ENCODE measurements at places on chromosomes 11 and 22.

- DNase-seq = no peak
Measured at GRCh38 chr11:1127664-1128162, 30.0 kb upstream of the MUC5AC start.

DNA sequence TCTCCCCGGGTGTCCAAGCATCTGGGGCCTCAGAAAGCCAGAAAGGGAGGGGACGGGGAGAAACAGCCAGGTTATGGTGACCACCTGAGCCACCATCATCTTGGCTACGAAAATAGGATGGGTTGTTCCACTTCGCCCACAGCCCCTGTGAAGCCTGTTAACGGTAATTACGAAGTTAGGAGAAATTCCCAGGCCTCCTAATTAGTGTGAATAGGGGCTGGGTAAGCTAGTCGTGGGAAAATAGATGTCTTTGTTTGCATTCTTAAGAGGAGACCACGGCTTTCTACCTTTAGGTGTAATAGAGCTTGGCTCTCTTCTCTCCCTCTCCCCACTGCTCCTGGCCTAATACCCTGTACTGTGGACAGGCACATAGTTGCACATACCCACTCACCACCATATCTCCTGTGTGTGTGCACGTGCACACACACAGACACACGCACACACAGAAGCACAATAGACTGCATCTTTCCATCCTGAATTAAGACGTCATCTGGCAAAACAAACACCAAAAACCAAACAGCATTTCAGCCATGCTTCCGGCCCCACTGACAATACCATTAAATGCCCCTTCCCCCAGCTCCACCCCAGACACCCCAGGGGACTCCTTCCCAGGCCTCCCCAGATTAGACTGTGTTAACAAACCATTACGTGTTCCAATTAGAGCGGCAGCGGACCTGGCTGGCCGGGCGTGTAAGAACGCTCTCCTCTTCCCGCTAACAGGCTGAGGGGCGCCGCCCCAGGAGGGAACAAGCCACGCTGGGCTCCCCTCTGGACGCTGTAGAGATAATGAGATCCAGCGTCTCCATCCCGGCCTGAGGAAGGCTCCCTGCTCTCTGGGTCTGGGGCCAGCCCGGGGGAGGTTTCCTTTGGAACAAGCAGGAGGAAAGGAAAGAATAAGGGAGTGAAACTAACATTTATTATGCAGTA, 72.8 kb downstream of the TP53I11 start:
- no peak for DNase-seq

- DNase-seq = no peak
Measured at GRCh38 chr11:45262900-45263299, 23.2 kb downstream of the SYT13 start.

GRCh38 chr22:40898850-40899357, 37.0 kb upstream of the DNAJB7 start:
- DNase-seq = peak; percentile 32

- no peak for DNase-seq
Measured at GRCh38 chr11:4093519-4094347, 866 bp upstream of the RRM1 start.

DNA sequence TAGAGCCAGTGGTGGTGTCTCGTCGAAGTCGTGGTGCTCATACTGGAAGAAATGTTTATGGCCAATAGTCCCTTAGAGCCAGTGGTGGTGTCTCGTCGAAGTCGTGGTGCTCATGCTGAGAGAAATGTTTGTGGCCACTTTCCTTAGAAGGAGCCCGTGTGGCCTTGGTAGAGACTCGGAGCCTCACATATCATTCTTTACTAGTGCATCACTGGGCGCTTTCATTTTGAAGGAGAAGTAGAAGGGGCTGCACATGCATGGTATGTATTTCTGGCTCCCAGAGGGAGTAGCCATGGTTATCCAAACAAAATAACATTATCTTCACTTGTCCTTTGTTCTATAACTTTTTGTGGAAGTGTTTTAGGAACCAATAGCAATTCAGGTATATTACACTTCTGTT, 69.5 kb downstream of the JAM3 start:
- DNase-seq = no peak

- peak; percentile 60 for DNase-seq
Measured at GRCh38 chr11:87942786-87943185, 232.5 kb downstream of the RAB38 start.

GRCh38 chr22:46600273-46600796, 19.9 kb upstream of the GRAMD4 start:
- no peak for DNase-seq

DNA sequence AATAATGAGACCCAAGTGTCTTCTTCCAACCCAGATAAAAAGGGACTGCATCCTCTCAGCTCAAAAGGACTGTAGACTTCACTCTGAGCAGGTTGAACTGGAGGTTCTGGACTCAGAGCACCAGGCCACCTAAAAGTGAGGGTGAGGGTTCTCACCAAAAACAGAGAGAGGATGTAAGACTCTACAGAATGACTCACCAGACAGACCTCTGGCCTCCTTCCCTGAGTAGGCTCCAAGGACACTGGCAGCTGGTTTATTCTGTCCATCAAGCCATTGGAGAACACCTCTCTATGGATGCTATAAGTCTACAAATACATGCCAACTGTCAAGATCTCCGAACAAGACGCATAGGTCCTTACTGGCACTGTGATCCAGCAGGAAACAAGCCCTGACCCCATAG, 27.2 kb downstream of the FEZ1 start:
- no peak for DNase-seq

GRCh38 chr11:122593473-122594420, 61.8 kb upstream of the UBASH3B start:
- DNase-seq = no peak

- no peak for DNase-seq
Measured at GRCh38 chr11:4134806-4135205, 40.2 kb downstream of the RRM1 start.

DNA sequence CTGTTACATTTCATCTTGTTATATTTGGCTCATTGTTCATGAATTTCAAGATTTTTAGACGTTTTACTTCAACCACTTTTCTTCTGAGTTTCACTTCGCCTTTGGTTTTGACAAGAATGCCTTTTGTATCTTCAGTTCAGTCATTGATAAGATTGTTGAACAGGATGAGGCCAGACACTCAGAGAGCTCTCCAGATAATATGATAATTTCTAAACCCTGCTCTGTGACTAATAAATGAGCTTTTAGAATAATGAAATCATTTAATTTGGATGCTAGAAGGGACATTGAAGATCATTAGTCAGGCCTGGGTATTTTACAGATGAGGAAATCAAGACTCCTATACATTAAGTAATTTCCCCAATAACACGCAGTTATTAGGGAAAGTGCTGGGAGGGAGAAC, 37.2 kb upstream of the GRAMD1B start:
- no peak for DNase-seq

DNA sequence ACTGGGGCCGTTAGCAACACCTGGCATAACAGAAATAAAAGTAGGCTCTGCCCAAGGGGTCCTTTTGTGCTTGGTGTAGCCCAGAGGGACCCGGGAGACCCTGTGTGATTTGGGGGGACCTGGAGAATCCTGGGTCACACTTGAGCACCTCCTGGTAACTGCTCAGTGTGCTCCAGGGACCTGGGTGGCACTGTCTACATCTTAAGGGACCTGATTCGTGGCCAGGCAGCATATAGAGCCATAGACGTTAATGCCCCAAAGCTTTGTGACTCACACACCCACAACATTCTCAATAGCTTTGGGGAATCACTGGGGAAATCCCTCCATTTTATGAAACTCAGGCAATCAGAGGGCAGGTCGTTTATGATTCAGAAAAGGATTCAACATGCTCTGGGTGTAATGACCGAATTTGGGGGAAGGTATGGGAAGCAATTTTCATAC, 3.6 kb upstream of the IGF2 start:
- DNase-seq = no peak

DNA sequence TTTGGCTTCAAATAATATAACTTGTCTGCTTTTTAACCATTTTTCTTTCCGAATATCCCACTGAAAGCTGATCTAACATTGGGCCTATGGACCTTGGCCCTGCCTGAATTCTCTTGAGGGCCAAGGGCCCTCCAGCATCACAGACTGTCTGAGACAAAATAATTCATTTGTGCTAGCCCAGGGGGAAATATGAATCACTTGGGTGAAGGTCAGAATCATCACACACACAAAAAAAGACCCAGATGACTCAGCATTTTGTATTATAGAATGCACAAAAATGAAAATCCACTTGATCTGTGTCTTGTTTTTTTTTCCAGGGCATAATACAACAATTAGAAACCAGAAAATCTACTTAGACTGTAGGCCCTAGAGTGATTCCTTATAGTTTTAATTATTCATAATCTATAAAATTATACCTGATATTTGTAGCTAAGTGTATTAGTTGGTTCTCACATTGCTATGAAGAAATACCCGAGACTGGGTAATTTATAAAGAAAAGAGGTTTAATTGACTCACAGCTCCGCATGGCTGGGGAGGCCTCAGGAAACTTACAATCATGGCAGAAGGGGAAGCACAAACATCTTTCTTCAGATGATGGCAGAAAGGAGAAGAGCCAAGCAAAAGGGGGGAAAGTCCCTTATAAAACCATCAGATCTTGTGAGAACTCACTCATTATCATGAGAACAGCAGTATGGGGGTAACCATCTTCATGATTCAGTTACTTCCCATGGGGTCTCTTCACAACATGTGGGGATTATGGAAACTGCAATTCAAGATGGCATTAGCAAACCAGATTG, 15.6 kb upstream of the RDX start:
- no peak for DNase-seq

GRCh38 chr11:114195981-114196731, 100.0 kb upstream of the NNMT start:
- DNase-seq = no peak

DNA sequence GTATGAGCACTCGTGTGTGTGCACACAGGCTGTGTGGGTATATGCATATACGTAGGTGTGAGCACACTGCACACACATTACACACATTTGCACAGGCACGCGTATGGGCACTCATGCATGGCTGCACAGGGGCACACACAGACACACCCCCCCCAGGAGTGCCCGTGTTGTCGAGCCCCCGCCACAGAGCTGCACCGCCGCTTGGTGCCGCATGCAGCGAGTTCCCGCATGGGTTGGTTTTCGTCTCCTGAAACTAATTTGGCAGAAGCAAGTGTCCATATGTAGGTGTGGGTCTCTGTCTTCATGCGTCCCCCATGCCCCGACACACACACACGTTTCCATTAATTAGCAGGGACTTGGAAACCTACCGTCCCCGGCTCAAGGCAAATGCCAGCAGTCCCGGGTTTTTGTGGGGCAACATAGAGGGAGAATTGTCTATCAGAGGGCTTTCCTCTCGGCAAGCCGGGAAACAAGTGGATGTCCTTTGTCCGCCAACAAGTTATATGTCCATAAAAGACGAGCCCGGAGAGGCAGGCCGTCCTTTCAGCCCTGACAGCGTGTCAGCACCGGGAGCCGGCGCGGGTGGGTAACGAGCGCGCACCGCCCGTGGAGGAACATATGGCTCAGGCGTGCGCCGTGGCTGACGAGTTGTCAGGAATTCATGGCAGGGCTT, 1291.7 kb downstream of the BRD1 start:
- DNase-seq = no peak

DNA sequence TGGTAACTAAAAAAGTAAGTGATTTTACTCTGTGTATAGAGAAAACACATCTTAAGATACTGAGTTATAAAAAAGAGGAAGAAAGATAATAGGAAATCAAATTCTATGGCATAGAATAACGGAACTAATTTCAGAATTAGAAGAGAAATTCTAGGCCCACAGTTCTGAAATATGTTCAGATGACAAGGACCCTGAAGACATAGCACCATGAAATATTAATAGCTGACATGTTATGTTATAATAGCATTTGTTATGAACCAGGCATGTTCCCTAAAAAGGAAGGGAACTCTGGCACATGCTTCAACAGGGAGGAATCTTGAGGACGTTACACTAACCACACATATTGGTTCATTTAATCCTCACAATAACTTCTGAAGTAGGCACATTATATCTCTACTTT, 32.7 kb downstream of the PRDM10 start:
- no peak for DNase-seq

GRCh38 chr11:115244758-115245157, 259.5 kb downstream of the CADM1 start:
- no peak for DNase-seq

DNA sequence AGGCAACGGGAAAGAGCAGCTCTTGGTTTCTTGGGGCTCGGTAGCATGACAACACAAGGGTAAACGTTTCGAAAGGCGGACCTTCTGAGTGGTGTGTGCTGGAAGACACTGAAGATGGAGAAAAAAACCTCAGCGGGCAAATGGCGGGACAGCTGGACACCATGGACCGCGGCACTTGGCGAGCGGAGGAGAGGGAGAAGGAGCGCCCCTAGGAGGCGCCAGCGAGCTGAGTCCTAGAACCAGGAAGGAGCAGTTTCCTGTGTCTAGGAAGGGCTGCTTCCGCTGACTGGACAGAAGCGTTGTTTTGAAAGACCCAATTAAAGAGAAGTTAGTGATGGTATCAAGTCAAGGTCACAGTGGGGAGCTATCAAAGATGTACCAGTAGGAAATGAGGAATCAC, 44.0 kb upstream of the OPCML start:
- DNase-seq = no peak

DNA sequence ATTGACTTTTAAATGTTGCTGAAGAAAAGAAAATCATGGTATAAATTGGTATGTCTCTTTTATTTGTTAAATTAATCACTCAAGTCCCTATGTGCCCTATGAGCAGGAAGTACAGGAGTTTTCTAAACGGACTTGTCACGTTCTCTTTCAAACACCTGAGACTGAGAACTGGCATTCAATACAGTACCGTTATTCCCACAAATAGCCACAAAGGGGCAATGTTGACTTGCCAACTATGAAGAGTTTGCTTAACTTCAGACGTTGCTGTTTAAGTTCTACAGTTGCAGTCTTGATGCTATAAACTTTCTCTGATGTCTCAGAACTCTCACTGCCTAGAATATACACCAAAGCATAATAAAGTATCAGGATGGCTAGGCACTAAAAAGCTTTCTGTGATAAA, 7.6 kb downstream of the OR56A1 start:
- DNase-seq = peak; percentile 16

- DNase-seq = peak; percentile 11
Measured at GRCh38 chr11:39374963-39375698, 2084.3 kb downstream of the LRRC4C start.

GRCh38 chr22:39999144-39999757, 4.5 kb downstream of the FAM83F start:
- no peak for DNase-seq

DNA sequence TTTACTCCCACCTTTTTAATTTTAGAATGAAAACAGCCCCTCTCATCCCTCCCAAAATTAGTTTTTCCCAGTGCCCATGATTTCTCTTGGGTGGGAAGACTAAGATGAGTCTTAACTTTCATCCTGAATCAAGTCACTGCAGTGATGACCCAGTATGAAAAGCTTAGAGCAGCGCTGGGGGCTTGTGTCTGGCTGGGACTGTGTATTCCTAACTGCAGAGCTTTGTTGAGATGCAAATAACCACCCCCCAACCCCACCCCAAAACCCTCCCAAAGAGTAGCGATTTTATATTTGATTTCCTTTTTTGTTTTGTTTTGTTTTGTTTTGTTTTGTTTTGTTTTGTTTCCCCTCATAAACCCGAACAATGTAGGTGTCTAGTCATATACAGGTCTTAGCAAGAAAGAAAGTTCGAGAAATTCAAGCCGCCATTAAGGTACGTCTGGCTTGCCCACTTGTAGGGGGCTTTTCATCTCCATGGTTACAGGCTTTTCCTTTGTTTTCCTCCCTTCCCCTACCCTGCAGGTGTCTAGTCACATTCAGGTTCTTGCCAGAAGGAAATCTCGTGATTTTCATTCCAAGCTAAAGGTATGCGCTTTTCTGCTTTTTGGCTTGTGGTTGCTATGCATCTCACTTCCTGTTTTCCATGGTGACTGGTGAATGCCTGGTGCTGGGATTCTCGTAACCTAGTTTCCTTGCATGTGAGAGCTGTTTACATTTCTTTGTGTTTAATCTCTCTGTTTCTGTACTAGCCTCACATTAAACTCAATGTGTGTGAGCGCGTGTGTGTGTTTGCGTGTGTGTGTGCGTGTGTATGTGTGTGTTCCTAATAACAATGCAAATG, 144.6 kb upstream of the RASSF10 start:
- peak; percentile 54 for DNase-seq

All from hindlimb muscle (tissue), 1 donor.